ENCODE measurements at places on chromosomes 1 and 21.

DNA sequence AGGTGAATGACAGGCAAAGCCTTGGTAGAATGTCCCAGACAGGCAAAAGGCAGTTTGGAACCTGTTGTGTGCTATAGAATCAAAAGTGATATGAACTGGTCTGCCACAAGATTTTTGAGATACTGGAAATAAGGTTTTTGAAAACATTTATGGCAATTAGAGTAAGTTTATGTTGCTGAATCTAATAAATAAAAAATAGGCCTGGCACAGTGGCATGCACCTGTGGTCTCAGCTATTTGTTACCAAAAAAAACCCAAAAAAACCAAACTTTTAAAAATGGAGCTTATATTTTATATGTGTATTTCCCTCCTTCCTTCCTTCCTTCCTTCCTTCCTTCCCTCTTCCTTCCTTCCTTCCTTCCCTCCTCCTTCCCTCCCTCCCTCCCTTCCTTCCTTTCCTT lies 76.4 kb upstream of the ARTN start:
- no peak for DNase-seq

DNA sequence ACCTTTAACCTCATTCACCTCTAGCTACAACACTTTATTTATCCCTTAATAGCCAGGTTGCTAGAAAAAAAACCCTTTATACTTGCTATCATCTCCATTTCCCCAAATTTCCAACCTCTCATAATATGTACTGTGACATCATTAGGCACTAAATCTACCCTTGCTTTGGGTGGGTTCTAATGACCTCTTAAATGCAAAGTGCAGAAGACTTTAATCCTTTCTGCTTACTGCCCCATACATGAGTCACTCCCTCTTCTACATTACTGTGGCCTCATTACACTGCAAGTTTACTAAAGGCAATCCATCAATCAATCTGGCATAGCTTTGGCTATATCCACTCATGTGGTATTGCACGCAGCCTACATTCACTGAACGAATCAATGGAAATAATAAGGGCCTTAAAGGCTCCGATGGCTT lies 353.3 kb downstream of the SMYD3 start:
- no peak for DNase-seq

GRCh38 chr1:52955129-52955970 lies 28.3 kb downstream of the SCP2 start:
- no peak for DNase-seq

DNA sequence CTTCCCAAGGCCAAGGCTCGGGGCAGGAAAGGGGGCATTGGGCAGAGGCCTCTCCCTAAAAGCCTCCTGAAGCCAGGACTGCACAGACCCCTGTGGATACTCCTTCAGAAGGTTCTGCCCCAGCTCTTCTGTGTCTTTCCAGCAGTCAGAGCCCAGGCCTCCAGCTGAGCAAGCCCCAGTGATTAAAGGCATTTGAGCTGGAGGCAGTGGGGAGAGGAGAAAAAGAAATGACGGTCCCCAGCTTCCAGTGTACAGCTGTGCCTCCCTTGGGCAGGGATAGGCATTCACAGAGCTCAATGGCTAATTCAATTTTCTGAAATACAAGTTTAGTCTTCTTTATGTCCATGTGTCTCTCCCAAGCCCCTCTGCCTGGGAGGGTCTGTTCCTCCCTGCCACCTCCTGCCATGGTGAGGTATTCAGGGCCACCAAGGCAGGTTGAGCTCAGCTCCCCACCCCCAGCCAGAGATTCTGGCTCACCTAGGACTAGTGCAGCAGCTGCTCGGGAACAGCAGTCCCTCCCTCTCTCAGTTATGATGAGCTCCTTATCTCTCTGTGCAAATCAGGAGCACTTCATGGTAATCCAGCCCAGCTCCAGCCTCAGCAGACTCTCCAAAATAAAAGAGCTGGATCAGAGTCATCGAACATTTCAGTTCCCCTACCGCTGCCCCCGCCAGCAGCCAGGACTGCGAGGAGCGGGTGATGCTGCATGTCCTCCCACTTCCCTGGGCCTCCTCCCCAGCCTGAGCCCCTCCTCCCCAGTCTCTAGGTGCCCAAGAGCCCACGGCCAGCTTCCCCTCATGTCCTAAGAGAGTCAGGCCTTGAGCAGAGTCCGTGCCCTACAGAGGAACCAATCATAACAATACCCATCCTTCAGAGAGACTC lies 208.4 kb upstream of the ZC3H12A start:
- DNase-seq, result no peak

GRCh38 chr1:107378426-107378825 lies 237.6 kb downstream of the NTNG1 start:
- DNase-seq, result no peak

DNA sequence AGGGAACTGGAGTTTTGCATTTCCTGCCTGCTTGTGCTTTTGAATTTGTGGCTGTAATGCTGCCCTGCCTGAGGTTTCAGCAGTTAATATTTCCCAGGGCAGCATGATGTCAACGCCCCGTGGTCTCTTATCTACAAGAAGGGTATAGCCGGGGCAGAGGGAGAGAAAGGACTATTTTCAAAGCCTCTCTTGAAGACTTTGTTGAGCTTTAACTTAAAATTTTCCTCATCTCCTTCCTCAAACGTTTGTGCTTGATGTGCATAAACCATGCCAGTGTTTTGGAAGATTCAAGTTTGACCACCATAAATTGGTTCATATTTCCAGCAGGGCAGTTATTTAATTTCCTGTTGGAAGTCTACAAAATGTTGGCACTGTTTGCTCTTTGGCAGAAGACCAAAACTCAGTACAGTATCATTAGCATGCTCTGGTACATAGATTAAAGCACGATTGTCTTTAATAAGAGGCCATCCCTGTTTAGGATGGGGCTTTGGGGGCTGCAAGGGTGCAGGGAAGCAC lies 43.4 kb downstream of the ROR1 start:
- DNase-seq, result no peak

DNA sequence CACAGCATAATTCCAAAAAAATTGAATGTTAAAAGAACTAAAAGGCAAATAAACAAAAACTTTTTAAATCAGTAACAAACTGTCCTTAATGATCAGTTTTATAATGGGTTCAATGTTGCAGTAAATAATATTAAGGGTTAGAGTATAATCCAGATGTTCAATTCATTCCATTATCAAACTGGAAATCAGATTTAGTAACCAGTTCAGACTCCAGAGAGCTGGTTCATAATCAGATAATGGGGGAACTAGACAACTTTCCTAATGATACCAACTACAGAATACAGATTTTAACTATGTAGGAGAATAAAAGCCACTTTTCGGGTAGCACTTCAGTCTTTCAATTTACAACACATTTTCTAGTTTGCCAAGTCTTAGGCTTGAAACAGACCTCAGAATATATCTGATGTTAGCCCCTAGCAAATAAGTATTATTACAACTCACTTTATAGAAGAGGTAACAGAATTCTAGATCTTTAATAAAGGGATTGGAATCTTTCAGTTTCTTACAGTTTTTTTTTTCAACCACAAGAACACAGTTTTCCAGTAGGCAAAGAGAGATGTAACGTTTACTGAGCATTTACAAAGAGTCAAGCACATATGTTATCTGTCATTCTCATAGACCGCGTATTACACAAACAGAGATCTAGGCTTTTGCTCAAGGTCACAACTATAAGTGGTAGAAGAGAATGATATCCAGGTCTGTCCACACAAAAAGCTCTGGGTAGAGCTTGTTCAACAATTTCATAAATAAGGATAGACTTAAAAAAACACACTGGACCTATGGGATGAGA lies 1.9 kb upstream of the DCAF6 start:
- DNase-seq, result no peak

DNA sequence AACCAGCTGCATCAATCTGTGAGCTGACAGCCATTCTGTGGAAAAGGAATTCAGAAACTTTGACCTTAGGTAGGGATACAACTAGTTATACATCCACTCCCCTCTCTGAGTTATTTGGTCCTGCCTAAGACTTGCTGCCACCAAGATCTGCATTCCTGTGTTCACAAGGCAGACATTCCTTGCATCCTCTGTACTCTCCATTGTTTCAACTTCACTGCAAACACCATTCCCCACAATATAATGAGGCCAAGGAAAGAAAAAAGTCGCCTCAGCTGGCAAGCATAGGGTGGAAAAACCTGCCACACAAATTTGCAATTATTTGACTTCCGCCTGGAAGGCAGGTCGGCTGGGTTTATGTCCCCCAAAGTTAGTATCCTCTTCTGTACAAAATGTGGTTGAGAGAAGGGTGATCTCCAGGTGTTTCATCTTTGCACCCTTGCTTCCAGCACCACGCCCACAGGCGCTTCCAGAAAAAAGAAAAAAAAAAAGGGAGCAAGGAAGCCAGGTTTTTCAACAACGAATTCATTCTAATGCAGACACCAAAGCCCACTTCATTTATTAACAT lies 676 bp upstream of the CTTNBP2NL start:
- DNase-seq, result no peak
